ENCODE measurements at places on chromosomes 1 and 21.

- no peak for DNase-seq
These were observed 21.9 kb upstream of the TRIM67 start for GRCh38 chr1:231139659-231140654.

DNA sequence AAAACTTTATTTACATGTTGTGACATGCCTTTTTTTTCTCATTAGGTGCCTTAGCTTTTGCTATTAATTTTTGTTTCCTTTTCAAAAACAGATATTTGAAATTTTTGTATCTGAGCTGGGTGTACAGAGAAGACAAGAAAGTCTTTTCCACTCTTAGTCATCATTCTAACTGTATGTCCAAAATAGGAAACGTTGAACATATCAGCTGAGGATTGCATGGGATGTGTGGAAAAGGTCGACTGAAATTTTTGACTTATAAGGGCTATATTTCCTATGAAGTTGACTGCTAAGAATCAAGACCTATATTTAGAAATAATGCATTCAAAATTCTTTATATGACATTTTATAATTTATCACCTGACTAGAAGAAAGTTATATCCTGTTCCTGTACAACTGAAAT, 270.0 kb upstream of the ZRANB2 start:
- no peak for DNase-seq

DNA sequence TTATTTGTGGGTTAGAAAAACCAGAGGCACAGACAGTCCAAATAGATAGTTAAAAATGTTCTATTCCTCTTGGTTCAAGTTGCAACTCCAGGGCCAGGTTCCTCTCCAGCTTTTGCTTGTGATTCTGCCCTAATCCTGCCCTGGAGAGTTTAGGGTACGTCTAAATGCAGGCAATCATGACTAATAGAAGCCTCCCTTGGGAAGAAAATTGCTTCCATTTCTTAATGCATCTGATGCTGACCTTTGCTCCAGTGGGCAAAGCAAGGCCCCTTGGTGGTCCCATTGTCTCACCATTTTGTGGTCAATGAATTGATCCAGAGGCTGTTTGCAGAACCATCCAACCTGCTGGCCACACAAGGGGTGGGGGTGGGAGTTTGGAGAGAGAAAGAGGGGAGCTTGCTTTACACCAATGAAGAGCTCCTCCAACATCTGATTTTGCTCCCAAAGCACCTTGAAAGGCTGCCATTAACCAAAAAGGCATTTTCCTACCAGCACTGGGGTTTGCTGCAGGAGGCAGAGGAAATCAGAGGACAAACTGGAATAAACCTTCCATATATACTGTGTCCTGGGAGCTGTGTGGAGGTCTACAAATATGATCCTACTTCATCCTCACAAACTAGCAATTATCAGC, 31.3 kb downstream of the C8B start:
- no peak for DNase-seq

GRCh38 chr1:4027008-4027407, 126.9 kb upstream of the C1orf174 start:
- DNase-seq: no peak

- no peak for DNase-seq
These were observed 52.7 kb downstream of the ZBTB17 start for GRCh38 chr1:15923241-15923640.

- DNase-seq: no peak
These were observed 42.6 kb upstream of the PIGV start for GRCh38 chr1:26745191-26745590.

DNA sequence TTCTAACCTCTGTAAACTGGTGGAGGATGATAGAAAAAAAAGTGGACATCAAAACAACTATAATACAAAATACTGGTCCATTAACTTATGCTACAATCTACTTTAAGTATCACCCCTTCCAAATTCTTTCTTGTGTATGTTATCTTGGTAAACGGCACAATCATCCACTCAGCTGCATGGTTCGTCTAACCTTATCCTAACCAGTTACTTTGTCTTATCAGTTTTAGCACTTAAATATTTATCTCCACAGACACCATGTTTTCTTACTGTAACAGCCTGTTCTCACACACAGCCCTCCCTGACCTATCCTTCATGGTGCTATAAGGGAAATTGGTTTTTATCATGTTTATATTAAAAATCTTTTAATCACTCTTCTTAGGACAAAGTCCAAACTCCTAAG, 157.2 kb downstream of the PTGER3 start:
- no peak for DNase-seq

GRCh38 chr1:202143768-202144401, 652 bp downstream of the ARL8A start:
- peak; percentile 86 for DNase-seq

DNA sequence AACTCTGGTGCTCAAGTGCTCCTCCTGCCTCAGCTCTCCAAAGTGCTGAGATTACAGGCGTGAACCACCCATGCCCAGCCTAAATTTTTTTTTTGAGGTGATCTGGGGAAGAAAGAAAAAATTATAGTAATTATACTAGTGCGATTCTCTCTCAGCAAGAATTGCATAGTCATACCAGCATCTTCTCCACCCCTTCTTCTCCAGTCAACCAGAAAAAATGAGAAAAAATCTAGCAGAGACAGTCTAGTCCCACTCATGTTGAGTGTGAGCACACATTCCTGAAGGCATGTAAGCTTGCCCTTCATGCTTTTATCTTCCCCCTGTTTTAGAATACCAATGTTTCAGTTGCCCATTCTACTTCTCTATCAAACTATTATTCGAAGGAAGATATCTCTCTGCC, 207.6 kb downstream of the S1PR1 start:
- no peak for DNase-seq

All from D341Med (cell line).